ENCODE measurements at places on chromosomes 5 and 9.
A peak's percentile ranks its signal among the peaks of the same experiment; 100 is the strongest.

DNA sequence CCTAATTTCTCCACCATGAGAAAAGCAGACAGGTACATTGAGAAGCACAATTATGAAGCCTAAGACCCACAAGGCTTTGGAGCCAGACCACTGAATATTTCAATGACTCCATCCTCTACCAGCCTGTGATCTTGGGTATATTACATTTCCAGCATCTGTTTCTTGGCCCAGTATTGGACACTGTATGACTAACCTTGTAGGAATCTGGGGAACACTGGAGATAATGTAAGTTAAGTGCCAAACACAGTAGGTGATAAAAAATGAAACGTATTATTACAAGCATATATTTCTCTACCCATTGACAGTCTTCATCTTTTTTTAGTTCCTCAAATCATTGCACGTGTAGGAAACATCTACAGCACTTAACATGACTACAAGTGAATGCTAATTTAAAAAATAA, 28.6 kb upstream of the FEM1C start:
- DNase-seq = peak; percentile 21

GRCh38 chr5:152632360-152632759, 227.3 kb upstream of the NMUR2 start:
- DNase-seq = no peak

DNA sequence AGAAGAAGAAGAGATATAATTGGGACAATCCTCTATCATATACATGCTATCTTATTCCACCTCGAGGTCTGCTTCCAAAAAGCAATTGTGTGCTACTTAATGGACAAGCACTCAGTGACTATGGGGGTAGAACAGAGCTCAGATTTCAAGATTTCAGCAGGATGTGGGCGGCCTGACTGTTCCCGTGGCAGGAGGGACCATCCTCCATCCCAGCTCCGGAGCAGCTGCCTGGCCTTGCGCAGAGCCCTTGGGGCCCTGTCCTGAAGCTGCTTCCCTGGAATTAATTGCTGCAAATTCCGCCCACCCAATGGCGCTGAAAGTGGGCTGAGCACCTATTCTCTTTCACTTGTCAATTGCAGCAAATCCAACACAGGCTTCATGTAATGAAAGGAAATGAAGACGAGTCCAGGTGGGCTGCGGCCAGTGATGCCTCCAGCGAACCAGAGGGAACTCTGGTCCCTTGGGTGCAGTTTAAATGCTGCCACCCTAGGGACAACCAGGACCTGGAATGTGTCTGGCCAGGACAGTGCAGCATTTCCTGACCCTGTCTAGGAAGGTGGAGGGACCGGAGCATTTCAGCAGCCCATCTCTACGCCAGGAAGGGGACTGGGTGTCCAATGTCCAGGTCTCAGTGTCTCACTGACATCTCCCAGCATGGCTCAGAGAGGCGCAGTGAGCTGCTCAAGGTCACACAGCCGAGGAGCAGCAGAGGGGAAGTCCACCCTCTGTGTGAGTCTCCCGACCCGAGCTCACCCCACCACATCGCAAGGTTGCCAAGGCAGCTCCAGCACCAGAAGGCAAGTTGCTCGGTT, 50.5 kb upstream of the FCN1 start:
- DNase-seq = no peak

DNA sequence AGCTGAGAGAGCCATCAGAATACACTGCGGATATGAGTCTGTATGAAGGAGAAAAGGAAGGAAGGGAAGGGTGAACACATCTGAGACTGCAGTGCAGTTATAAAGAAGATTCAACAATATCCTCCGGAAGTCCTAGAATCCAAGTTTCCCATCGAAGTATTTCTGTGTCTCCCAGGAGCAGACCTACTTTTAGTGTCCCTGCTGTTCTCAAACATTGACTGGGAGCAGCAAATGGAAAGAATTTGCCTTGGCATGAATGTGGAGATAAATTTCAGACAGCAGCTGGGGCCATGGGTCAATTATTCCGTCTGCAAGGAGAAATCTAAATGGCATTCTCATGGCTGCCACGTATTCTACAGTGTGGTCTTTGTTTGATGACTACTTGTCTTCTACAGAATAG, 478.1 kb upstream of the SMC2 start:
- no peak for DNase-seq

DNA sequence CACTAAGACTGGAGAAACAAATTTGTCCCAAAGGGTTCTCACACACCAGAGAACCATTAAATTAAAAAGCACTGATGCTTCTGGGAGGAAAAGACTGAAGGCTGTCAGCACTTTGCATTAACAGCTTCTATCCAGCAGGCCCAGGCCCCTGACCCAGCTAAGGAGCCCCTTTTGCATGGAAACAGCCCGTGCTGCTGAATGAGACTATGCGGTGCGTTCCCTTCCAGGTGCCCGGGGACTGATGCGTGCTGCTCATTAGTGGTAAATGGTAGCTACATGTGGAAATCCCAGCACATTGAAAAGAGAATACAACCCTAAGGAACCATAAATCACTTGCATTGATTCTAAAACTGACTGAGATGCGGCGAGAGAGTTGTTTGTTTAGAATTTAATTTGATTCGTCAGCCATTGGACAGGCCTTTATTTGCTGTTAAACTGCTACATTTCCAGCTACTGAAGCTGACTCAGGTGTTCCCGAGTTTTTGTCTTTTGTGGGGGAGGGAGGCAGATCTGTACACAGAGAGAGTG, 351.0 kb upstream of the SLC24A2 start:
- no peak for DNase-seq

DNA sequence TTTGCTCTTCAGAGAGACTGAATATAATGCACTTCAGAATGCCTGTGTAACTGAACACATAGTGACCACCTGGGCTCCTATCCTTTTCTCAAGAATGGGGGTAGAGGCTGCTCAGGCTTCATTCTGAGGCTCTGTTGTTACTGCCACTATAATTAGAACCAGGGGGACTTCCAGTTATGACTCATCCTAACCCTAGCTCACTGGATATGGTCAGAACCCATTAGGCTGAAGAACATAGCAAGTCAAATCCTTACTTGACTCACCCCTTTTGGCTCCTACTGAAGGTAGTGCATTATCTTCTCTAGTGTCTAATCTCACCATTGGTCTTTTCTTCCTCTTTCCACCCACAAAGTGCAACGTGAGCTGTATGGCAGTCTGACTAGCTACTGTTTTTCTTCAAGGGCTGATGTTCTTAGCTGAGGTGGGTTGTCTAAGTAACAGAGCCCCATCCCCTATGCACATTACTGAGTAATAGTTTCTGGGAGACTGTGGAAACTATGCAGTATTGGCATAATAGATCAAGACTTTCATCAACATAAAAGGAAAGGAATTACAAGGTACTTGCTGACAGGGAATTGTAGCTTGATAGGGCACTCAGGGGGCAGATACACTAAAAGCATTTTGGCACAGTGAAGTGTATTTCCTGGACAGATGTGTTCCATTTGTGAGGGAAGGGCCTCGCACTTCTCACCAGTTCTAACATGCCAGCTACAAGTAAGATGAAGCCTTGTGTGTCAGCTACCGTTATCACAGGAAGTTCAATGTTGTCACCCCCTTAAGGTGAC, 431.0 kb upstream of the MEF2C start:
- peak; percentile 56 for DNase-seq

- DNase-seq = no peak
These were observed 53.8 kb downstream of the OLFM1 start for GRCh38 chr9:135141183-135141774.

- DNase-seq = no peak
These were observed 121.7 kb downstream of the KCNIP1 start for GRCh38 chr5:170625221-170626165.

GRCh38 chr5:35162848-35163709, 67.2 kb downstream of the PRLR start:
- DNase-seq = no peak

GRCh38 chr9:105168870-105169319, 75.6 kb upstream of the SLC44A1 start:
- DNase-seq = no peak

GRCh38 chr9:97561501-97561900, 60.0 kb downstream of the TMOD1 start:
- no peak for DNase-seq

- DNase-seq = peak; percentile 88
These were observed 28.8 kb upstream of the ROR2 start for GRCh38 chr9:91978740-91979414.

GRCh38 chr5:118863345-118863744, 125.0 kb downstream of the DTWD2 start:
- no peak for DNase-seq

GRCh38 chr5:1867114-1867814, 15.5 kb downstream of the IRX4 start:
- DNase-seq = no peak
